ENCODE measurements at places on chromosomes 16 and 17. TPM values are rescaled to one million over a fixed set of nuclear protein-coding genes. Genes with fewer than 3 reads are reported as not detected.

The ASGR2 gene
- total RNA-seq: not detected

The POLG2 gene
- total RNA-seq: 35.2 TPM

The NPIPB2 gene
- total RNA-seq: 5.5 TPM

The KCNJ2 gene
- not detected for total RNA-seq

The ZG16 gene
- not detected for total RNA-seq

The EFCAB13 gene
- 5.7 TPM for total RNA-seq

The KCNJ12 gene
- not detected for total RNA-seq

The KCNJ18 gene
- total RNA-seq: not detected

The QPRT gene
- 8.3 TPM for total RNA-seq

The MC1R gene
- 4.1 TPM for total RNA-seq

The TANC2 gene
- 9.0 TPM for total RNA-seq

Measured in activated CD4-positive, alpha-beta memory T cell treated with anti-CD3 and anti-CD28 coated beads, Interleukin-2, amount 10 ng/mL, durations not matched to agents 7 days and 5 days (primary cell).